GM12878 (cell line): ENCODE measurements at places on chromosomes 2 and 18.

- no peak for DNase-seq
- peaks cover 20% of the 10 kb centered on the region for H3K4me1 ChIP-seq
- H3K27ac ChIP-seq, result peak overlapping the region; percentile 64; the same call in 1 of the 2 replicates
- peaks cover 19% of the 10 kb centered on the region for H3K36me3 ChIP-seq
- peak overlapping the region; percentile 46; the same call in 1 of the 2 replicates for H3K4me3 ChIP-seq
Observed at GRCh38 chr2:130346741-130347066, 4.0 kb downstream of the IMP4 start.

DNA sequence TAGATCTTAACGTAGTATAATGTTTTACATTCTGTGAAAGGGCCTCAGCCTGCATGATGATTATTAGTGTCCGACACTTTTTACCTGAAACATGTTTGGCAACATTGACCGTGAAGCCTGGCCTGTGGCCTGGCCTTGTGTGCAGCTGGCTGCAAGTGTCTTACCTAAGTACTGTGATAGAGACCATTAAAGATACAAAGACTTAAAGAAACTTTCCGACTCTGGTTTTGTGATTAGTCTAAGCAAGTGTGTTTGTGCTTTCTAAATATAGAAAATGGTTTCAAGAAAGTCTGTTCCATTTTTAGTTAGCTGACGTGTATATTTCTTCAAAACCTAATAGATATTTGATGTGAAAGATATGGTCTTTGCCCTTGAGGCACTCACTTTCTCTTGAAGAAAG lies 601.8 kb downstream of the LRP1B start:
- H3K4me1 ChIP-seq, result 0 out of 2 replicates have a peak, but pooled peaks cover 3% of the 10 kb centered on the region
- no peaks in the 10 kb centered on the region for H3K36me3 ChIP-seq

- peak overlapping the region; percentile 41 for H3K4me3 ChIP-seq
- H3K36me3 ChIP-seq, result no peaks in the 10 kb centered on the region
- H3K27ac ChIP-seq, result peak overlapping the region; percentile 66
Observed at GRCh38 chr2:46187112-46187618, 110.0 kb upstream of the EPAS1 start.

- no peak overlapping the region for H3K27ac ChIP-seq
- H3K36me3 ChIP-seq, result peaks cover 6% of the 10 kb centered on the region
- no peak for DNase-seq
- no peaks in the 10 kb centered on the region for H3K27me3 ChIP-seq
Observed at GRCh38 chr2:37085731-37086147, 1.4 kb downstream of the GPATCH11 start.

- no peaks in the 10 kb centered on the region for H3K27me3 ChIP-seq
- H3K4me3 ChIP-seq, result no peak overlapping the region
- no peaks in the 10 kb centered on the region for H3K4me1 ChIP-seq
- H3K36me3 ChIP-seq, result no peaks in the 10 kb centered on the region; the same call in 1 of the 2 replicates
- peak; percentile 7 for DNase-seq
- H3K27ac ChIP-seq, result no peak overlapping the region
Observed at GRCh38 chr2:37287966-37288365, 36.7 kb downstream of the PRKD3 start.

GRCh38 chr18:75036917-75037688 lies 171.8 kb downstream of the PTGR3 start:
- no peak overlapping the region for H3K27ac ChIP-seq
- H3K4me1 ChIP-seq, result no peaks in the 10 kb centered on the region
- H3K36me3 ChIP-seq, result no peaks in the 10 kb centered on the region
- H3K4me3 ChIP-seq, result no peak overlapping the region

DNA sequence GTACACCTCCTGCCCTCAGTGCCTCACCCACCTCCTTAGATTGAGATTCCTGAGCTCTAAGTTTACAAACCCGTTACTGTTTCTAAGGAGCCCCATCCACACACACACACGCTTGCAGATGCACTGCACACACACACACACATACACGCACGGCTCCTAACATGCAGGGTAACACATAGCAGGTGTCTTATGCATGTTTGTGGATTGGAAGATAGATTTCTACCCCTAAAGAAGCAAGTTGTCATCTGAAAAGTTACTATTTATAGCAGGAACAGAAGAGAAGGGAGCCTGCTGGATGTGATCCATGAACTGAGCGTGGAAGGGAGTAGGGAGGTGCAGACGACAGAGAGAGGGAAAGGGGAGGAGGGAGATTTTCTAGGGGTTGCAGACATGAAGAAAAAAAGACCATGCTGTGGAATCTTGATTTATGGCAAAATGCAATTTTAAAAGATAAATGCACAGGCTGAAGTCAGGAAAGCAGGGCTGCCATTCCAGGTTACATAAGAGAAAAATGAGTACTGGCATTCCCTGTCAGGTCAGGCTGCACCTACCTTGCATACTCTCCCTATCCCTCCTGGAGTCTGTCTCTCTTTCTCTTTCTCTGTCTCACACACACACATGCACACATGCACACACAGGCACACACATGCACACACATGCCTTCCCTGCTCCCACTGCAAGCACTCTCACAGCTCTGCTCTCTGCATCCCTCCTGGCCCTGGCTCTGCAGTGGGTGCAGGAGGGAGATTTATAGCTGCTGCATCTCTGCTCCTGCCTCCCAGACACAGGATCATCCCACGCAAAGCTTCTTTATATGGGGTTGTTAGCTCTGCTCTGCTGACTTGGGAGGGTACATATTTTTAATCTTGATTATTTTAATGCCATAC lies 192.6 kb upstream of the MYT1L start:
- H3K27ac ChIP-seq, result no peak overlapping the region
- no peaks in the 10 kb centered on the region for H3K4me1 ChIP-seq
- H3K4me3 ChIP-seq, result no peak overlapping the region
- H3K36me3 ChIP-seq, result no peaks in the 10 kb centered on the region
- no peak for DNase-seq

DNA sequence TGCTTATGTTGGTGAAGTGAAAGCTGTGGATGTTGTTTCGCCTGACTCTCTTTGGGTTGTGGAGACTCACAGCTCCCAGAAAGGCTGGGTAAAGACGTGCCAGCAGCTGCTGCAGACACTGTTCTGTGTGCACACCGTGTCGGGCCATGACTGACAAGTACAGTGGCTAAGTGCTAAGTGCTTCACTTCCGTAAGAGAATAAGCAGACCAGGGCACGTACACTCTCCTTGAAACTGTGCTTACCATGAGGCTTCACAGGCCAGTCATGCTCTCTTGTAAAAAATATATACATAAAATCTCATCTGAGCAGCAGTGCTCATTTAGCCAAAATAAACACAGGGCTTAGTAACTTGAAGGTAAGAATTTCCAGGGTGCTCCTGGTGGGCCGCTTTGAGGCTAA lies 86.0 kb downstream of the NRP2 start:
- no peak for DNase-seq
- no peak overlapping the region for H3K4me3 ChIP-seq
- no peaks in the 10 kb centered on the region for H3K36me3 ChIP-seq
- no peak overlapping the region for H3K27ac ChIP-seq
- 0 out of 2 replicates have a peak, but pooled peaks cover 2% of the 10 kb centered on the region for H3K27me3 ChIP-seq

DNA sequence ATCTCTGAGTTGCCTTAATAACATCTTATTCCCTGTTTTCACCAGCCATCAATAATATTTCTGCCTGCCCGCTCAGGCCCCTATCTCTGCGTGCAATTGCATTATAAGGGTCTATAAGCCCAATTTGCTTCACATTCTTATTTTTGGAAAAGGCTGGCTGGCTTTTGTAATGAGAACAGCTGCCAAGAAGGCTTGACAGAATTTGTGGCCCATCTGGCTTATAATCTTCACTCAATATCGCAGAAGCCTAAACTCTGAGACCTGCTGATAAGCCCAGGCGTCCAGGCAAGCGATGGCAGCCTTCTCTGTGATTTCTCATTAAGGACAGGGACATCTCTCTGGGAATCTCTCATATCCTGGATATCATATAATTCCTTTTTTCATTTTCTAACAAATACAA lies 1618.6 kb upstream of the CELF4 start:
- no peak overlapping the region for H3K27ac ChIP-seq
- no peak for DNase-seq
- H3K4me3 ChIP-seq, result no peak overlapping the region
- H3K36me3 ChIP-seq, result no peaks in the 10 kb centered on the region
- H3K27me3 ChIP-seq, result no peaks in the 10 kb centered on the region

- H3K27ac ChIP-seq, result no peak overlapping the region
- H3K4me3 ChIP-seq, result no peak overlapping the region
Observed at GRCh38 chr2:130890941-130891669, 54.4 kb downstream of the ARHGEF4 start.

- H3K36me3 ChIP-seq, result no peaks in the 10 kb centered on the region
- H3K27me3 ChIP-seq, result no peaks in the 10 kb centered on the region
- H3K27ac ChIP-seq, result no peak overlapping the region
- H3K4me1 ChIP-seq, result no peaks in the 10 kb centered on the region
- no peak overlapping the region for H3K4me3 ChIP-seq
- DNase-seq, result no peak
Observed at GRCh38 chr2:234074751-234075517, 24.4 kb downstream of the SPP2 start.

- no peaks in the 10 kb centered on the region for H3K27me3 ChIP-seq
- H3K4me3 ChIP-seq, result no peak overlapping the region
- peaks cover 35% of the 10 kb centered on the region for H3K4me1 ChIP-seq
- peak overlapping the region; percentile 70 for H3K27ac ChIP-seq
Observed at GRCh38 chr18:31633392-31634330, 42.0 kb downstream of the TTR start.

DNA sequence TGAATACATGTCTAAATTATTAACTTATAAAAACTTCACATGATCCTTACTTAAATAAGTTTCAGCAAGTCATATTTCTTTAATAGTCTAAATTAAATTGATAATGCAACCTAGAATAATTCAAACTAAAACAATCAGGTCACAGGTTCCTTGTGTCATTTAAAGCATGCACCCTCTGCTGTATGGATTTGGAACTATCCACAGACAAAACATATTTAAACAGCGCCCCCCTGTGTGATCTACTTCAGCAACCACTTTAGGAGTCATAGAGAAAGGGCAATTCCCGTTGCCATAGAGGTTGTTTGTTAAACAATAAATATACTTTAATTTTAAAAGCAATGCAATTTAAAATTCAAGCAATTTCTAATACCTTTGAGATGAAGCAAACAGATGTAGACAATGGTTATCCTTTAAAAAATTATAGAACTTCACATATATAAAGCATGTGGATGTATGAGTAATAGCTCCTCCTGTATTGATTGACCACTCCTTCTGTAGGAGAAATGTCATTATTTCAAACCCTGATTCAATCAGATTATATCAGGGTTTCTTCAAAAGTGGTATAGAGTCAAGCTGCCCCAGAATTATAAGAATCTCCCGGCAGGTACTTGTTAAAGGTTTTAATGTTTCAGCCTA lies 21.2 kb downstream of the GRB14 start:
- no peaks in the 10 kb centered on the region for H3K27me3 ChIP-seq
- DNase-seq, result no peak
- no peaks in the 10 kb centered on the region for H3K36me3 ChIP-seq
- no peaks in the 10 kb centered on the region for H3K4me1 ChIP-seq

DNA sequence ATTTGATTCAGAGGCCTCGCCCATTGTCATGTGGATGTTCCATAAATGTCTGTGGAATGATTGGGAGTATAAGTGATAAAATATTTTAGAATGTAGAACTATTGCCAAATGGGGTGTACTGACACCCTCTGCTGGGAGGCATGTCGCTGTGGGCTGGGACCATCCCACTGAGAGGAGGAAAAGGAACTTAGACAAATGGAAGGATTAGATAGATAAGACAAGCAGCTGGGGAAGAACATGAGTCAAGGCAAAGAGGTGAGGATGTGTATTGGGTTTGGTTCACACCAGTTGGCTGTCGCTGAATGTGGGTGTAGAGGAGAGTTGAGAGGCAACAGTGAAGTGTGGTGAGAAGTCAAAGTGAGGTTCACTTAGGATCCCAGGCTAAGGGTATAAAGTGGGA lies 4.0 kb downstream of the C2orf74 start:
- no peaks in the 10 kb centered on the region for H3K4me1 ChIP-seq
- H3K36me3 ChIP-seq, result no peaks in the 10 kb centered on the region
- DNase-seq, result no peak
- no peak overlapping the region for H3K4me3 ChIP-seq
- no peaks in the 10 kb centered on the region for H3K27me3 ChIP-seq

- H3K4me1 ChIP-seq, result peaks cover 13% of the 10 kb centered on the region
- H3K27ac ChIP-seq, result no peak overlapping the region
- peak; percentile 70 for DNase-seq
- H3K27me3 ChIP-seq, result no peaks in the 10 kb centered on the region
- H3K4me3 ChIP-seq, result peak overlapping the region; percentile 24; the same call in 1 of the 2 replicates
- H3K36me3 ChIP-seq, result no peaks in the 10 kb centered on the region
Observed at GRCh38 chr2:108575132-108575966, 41.1 kb downstream of the LIMS1 start.

- H3K4me3 ChIP-seq, result no peak overlapping the region
- H3K36me3 ChIP-seq, result no peaks in the 10 kb centered on the region
- peaks cover 6% of the 10 kb centered on the region; the same call in 1 of the 2 replicates for H3K4me1 ChIP-seq
Observed at GRCh38 chr2:46706264-46706983, 209.2 kb downstream of the MCFD2 start.

- H3K4me3 ChIP-seq, result no peak overlapping the region
- no peaks in the 10 kb centered on the region for H3K36me3 ChIP-seq
- no peak overlapping the region for H3K27ac ChIP-seq
Observed at GRCh38 chr2:44740678-44741077, 200.8 kb upstream of the SIX3 start.

GRCh38 chr2:217929757-217930707 lies 72.8 kb downstream of the TNS1 start:
- 0 out of 2 replicates have a peak, but pooled peaks cover 2% of the 10 kb centered on the region for H3K27me3 ChIP-seq
- no peak overlapping the region for H3K27ac ChIP-seq
- H3K4me3 ChIP-seq, result no peak overlapping the region
- no peaks in the 10 kb centered on the region for H3K4me1 ChIP-seq

DNA sequence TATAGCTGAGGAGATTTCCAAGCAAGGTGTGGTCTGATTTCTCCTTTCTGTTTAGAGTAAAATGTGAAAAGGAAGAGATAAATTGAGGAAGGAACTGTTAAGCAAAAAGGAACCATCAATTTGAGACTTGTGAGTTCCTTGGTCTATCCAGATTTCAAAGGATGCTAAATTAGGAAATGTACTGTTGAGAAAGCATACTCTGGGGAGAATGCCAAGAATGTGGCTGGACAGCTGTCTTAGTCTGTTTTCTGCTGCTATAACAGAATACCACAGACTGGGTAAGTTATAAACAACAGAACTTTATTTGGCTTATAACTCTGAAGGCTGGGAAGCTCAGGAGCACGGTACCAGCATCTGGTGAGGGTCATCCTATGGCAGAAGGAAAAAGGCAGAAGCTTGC lies 1097.2 kb downstream of the TDRD15 start:
- H3K27me3 ChIP-seq, result no peaks in the 10 kb centered on the region
- no peak for DNase-seq
- no peak overlapping the region for H3K4me3 ChIP-seq
- no peaks in the 10 kb centered on the region for H3K36me3 ChIP-seq
